ENCODE measurements at places on chromosomes 5 and 9. TPM values are rescaled to one million over a fixed set of nuclear protein-coding genes. Genes with fewer than 3 reads are reported as not detected.

Gene PCDHB6
- total RNA-seq, result not detected

Gene PCDHGB3
- total RNA-seq, result 0.07 TPM

Gene PCA3
- not detected for total RNA-seq

Gene PCDHA9
- not detected for total RNA-seq

Gene GABRA1
- total RNA-seq, result not detected

Gene EIF4EBP3
- 19.6 TPM for total RNA-seq

Gene ZFP2
- total RNA-seq, result 0.36 TPM

Gene BHMT2
- not detected for total RNA-seq

Gene DND1
- total RNA-seq, result 2.9 TPM

Gene NACC2
- 6.0 TPM for total RNA-seq
